ENCODE measurements at places on chromosomes 16 and 17.

DNA sequence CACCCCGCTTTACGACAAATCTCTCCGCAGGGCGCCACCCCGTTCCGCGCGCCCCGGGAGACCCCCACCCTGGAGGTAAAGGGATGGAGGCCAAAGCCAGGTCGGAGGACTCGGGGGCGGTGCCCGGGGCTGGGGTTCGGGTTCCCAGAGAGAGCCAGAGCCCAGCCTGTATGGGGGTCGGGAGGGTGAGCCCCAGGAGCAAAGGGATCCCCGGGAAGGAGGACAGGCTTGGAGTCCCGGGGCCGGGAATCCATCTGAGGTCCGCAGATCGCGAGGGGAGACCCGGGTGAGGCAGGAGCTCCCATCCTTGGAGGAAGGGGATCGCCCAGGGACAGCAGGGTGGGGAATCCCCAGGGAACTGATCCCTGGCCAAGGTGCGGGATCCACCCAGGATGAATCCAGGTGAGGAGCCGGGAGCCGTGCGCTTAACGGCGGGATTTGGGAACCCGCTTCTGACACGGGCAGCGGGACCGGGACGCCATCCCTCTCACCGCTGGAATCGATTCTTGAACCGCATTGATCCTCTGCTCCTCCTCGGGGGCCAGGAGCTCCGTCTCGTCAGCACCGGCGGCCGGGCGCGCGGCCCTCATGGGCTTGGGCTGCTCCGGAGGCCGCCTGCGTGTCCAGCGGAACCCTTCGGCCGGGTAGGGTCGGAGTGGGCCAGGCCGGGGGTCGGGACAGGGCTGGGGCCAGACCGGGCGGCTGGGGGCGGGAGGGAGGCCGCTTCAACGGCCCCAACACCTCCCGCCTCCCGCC is at the start of gene MMD:
TSS of gene MMD (minus strand) at position 657 of the 756 bp plus-strand sequence. CDS start at position 517, 140 bp downstream.
- DNase-seq, result peak; percentile 9

- peak; percentile 75 for DNase-seq
These were observed 15.6 kb upstream of the AURKB start for GRCh38 chr17:8225813-8226535.

- no peak for DNase-seq
These were observed 8.1 kb upstream of the TNFRSF13B start for GRCh38 chr17:16980061-16980460.

GRCh38 chr17:48593840-48594537 is 410 bp upstream of the HOXB5 start:
- peak; percentile 84 for DNase-seq
